ENCODE measurements at places on chromosomes 1 and 21. TPM values are rescaled to one million over a fixed set of nuclear protein-coding genes. Genes with fewer than 3 reads are reported as not detected.

The ACTN2 gene
- total RNA-seq, result 0.38 TPM

The IQGAP3 gene
- total RNA-seq, result 19.6 TPM

The KRTAP8-1 gene
- not detected for total RNA-seq

The SIK1 gene
- 15.7 TPM for total RNA-seq
